Activated CD4-positive, alpha-beta T cell treated with anti-CD3 and anti-CD28 coated beads, Interleukin-2, amount 50 U/mL, for 4 hours (primary cell): ENCODE measurements at places on chromosomes 5 and 9.

- DNase-seq = no peak
These were observed 5.7 kb upstream of the TRAF2 start for GRCh38 chr9:136880651-136881050.

DNA sequence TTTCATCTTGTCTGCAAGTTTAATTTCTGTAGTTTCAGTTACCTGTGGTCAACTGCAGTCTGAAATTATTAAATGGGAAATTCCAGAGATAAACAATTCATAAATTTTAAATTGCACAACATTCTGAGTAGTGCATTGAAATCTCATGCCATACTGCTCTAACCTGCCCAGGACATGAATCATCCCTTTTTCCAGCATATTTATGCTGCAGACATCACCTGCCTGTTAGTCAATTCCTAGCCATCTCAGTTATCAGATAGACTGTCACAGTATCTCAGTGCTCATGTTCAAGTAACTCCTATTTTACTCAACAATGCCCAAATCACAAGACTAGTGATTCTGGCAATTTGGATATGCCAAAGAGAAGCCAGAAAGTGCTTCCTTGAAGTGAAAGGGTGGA lies 223.0 kb upstream of the GRIA1 start:
- DNase-seq = no peak

- no peak for DNase-seq
These were observed 207.7 kb upstream of the PRR16 start for GRCh38 chr5:120256376-120256775.

- no peak for DNase-seq
These were observed 3.6 kb downstream of the MGAT4B start for GRCh38 chr5:179802950-179803562.

GRCh38 chr9:10843151-10843550 lies 230.3 kb upstream of the PTPRD start:
- no peak for DNase-seq

DNA sequence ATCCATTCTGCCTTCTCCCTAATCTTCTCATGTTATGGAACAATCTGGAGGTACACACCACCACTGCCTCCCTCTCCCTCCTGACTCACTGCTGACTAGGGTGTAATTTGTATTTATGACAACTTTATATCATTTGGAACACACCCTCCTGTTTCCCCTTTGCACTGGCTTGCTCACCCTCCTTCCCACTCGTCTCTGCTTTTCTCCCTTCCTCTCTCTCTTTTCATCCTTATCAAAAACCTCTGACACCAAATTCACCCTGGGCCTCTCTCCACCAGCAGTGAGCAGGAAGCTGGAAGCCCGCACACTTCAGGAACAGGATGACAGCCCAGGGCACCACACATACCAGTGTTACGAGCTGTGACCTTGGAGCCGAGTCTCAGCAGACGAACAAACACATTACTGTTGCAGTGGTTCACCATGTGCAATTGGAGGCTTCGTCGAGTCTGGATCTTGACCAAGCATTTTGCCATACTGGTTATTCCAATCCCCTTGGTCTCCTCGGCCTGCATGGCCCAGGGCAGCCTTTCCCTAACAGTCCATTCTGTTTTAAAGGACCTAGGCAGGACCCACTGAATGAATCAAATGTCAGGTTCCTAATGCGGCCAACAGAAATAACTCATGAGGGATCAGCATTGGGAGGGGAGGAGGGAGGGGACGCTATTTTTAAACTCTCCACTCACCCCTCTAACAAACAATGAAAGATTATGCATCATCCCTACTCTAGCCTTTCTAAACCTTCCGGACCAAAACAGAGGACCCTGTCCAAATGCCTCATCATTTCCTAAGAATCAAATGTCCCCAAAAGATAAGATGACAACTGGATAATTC lies 203.9 kb upstream of the RASEF start:
- DNase-seq = no peak

DNA sequence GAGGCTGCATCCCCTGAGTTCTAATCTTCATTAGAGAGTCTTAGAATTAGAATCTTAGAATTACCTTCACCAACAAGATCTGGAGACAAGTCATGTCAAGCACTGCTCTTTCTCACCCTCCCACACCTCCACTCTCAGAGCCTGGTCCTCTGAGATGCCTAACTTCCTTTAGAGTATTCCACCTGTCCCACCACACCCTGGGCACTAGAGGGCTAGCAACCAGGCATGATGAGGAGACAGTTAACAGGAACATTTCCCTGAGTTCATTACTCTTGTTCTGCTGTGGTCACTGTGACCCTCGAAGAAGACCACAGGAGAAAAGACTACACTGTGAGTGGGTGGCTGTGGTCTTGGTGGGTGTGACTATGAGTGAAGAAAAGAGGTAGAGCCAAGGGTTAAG lies 25.2 kb upstream of the MAP1B start:
- no peak for DNase-seq

DNA sequence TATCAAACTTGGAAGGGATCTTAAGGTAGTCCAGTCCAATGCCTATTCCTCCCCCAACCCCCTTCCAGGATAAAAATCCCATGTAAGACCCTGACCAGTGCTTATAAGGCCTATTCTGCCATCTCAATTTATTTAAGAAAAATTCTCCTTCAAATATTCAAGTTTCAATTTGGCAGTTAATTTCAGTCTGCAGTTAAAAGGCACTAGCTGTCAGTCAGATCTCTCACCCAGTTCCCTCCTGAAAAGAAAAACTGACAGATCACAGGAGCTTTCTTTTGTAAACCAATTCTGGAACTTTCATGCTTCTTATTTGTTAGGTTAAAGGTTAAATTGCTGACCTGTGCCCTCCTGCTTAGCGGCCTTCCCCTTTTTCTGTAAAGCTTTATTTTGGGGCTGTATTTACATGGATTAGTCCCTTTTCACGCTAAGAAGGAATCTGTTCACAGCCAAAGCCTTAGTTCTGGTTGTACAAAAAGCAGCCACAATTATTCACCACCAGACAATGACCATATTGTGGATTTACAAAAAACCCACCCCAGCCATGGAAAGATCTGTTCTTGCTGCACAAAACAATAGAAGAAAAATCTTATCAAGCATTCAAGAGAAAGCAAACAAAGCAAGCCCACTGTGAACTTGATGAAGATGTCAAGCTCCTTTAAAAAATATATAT lies 68.7 kb downstream of the DENND1A start:
- DNase-seq = no peak

DNA sequence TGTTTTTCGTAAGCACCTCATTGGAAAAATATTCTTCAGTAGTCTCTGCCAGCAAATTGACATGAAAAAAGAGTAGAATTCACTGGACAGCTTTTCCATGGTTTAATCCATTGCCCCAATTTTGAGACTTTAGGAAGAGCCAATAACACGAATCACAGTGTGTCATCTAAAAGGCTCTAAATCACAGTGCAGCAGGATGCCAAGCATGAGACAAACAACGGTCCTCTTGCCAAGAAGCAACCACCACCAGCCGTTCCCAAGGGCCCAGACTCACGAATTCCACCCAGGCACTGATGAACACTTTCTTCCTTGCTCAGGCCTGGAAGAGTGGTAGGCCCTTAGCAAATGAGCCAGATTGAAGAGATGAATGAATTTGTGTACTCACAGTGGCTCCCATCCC lies 18.3 kb upstream of the IRX4 start:
- DNase-seq = no peak

DNA sequence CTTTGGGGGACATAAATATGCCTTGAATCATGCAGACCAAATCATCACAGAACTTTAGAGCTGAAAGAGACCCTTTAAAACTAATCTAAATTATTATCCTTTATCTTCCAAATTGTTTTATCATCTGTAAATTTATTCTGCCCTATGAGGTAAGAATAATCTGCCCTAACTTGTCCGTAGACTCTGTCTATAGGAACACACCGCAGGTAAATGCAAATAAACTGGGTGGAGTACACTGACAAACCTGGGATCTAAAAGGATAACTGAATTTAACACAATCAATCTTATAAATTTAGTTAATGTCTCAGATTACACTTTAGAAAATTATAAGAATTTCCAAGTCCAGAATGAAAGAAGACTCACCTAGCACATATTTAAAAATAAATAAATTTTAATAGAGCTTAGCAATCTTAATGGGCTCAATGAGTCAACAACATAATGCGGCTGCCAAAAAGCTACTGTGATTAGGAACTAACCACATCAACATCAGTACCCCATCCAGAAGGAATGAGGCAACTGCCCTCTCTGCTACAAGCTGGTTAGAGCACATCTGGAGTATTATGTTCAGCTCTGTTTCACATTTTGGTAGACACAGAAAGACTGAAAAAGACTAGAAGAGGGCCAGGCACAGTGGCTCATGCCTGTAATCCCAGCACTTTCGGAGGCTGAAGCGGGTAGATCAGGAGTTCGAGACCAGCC lies 5.6 kb downstream of the MEGF9 start:
- no peak for DNase-seq

- no peak for DNase-seq
These were observed 11.2 kb downstream of the ADAMTSL2 start for GRCh38 chr9:133545494-133546286.

GRCh38 chr5:77620405-77620804 lies 18.1 kb downstream of the OTP start:
- DNase-seq = no peak

GRCh38 chr5:81402192-81402930 lies 8.4 kb upstream of the ACOT12 start:
- DNase-seq = no peak

DNA sequence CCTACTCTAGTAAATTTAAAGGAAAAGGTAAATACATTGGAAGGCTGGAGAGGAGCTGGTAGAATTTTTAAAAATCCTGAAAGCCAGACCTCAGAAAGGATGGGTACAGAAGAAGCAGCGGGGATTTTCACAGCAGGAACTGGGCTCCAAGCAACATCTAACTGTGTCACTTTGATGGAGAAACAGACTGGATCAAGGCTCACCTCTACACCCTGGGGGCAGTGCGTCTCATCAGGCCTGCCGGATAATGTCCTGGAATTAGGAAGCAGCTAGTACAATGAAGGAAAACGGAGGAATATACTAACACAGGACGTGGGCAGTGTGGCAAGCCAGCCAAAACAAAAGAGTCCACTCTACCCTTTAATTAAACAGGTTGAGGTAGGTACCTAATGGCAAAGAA lies 463.6 kb downstream of the TAF11L14 start:
- no peak for DNase-seq

GRCh38 chr5:126909856-126910255 lies 120.5 kb downstream of the MARCHF3 start:
- no peak for DNase-seq

DNA sequence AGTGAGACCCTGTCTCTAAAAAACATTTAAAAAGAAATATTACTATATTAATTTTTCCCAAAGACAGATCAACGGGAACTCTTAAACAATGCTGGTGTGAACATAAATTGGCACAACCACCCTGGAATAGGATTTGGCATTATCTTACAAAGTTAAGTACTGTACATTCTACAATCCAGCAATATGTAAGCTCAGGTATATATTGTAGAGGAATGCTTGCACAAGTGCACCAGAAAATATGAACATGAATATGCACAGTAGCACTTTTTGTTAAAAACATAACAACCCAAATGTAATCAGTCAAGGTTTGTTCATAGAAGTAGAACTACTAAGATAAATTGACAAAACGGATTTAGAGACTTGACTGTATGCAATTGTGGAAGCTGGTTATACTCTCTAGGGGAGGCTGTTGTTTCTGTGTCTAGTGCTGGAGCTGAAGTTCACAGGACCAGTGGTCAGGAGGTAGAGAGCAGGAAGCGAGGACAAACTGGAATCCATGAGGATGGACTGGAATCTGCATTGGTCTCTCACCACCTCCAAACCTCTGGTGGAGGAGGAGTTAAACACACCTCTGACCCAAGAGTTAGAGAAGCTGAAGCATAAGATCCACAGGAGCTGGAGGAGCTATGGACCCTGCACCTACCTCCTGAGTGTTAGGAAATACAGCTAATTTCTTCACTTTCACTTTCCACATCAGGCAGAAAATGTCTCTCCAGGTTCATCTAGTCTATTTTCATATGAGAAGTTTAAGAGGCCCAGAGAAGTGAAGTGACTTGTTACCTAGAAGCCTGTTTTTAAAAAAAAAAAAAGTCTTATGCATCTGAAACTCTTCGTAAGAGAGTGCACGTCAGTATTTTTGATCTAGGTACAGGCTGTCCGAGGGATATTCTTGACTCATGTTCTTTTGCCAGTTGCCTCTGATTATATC lies 20.3 kb upstream of the RIC1 start:
- DNase-seq = no peak

DNA sequence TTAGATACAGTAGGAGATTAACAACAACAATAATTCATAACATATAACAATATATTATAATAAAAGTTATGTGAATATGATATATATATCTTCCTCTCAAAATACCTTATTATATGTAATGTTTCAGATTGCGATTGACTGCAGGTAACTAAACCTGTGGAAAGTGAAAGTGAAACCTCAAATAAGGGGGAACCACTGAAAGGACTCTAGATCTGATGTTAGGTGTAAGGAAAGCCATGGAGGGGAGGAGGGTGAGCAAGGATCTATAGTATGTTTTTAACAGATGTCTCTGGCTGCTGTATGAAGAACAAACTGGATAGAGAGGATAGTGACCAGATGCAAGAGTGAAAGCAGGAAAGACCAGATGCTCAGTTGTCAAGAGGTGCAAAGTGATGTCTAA lies 5.8 kb upstream of the FSTL4 start:
- DNase-seq = no peak

DNA sequence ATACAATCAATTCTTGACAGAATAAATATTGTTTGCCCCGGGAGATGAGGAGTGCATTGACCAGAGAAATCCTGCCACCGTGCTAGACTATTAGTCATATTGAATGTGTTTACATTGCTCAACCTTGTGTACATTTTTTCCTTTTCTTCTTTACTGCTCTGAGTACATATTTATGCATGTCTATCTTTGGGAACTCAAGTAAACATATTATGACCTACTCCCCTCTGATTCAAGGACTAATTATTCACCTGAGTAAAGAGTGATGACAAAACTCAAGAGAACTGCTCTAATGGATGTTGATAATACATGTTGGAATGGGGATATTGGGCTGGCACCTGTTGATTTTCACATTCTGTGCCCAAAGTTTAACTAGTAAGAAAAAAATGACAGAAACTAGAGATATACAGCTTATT lies 3.9 kb upstream of the SPINK1 start:
- DNase-seq = no peak

- DNase-seq = no peak
These were observed 177.6 kb upstream of the TLX3 start for GRCh38 chr5:171131497-171131896.

DNA sequence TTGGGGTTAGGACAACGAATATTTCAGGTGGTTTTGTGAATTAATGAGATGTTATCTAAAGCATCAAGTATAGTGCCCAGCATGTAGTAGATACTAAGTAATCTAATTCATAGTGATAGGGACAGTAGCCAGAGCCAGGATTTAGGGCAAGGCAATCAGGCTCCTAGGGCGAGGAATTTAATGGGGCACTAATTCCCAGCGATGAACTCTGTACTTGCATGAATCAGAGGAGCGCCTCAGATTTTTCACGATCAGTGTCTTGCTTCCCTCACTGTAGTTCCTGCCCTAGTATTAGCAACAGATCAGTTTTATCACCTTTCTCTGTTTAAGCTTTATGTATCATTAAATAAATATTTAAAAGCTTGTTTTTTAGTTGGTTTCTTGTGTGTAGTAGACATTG lies 3.1 kb downstream of the AGGF1 start:
- no peak for DNase-seq

GRCh38 chr9:6428940-6429889 lies 16.2 kb downstream of the UHRF2 start:
- DNase-seq = no peak
